Stimulated activated CD8-positive, alpha-beta memory T cell treated with anti-CD3 and anti-CD28 coated beads, Interleukin-4, amount 100 ng/mL, for 1 hour (primary cell): ENCODE measurements at places on chromosomes 5 and 9.

DNA sequence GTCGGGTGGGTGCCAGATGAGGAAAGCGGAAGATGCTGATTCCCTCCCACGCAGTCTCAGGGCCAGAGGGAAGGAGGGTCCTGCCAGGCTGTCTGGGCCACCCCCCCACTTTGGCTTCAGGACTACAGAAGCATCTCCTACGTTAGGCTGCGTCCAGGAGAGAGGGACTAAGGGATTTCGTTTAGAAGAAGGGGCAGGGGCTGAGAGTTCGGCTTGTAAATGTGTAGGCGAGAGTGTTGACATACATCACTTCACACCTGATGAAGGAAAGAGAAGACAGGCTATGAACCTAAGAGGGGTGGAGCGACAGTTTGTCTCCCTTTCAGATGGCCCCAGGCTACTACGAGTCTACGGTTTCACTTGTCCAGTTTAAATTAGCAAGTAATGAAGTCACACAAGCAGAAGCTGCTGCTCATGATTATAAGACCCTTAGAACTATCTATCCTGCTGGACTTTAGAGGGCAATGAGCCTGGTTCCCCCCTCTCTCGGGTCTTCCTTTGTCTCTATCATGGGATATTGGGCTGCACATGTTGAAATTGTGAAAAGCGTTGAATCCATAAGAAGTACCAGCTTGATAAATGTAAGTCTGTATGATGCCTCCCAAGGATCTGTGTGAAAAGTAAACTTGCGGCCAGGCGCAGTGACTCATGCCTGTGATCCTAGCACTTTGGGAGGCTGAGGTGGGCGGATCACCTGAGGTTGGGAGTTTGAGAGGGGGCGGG lies 193.0 kb downstream of the AOPEP start:
- no peak for DNase-seq

DNA sequence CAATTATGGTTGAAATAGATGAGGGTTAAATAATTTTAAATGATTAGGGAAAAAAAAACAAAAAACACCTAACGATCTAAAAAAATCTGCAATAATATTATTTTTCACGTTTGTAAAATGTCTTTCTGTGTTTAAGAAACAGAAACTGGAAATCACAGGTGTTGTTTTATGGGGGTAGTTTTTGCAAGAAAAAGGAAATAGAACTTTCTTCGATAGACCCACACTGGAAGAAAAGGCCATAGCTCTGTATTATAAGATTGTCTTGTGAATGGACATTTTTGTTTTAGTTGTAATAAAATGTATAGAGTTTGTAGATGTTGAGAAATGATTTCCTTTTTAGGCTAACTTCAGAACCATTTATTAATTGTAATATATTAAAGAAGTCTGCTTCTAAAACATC lies 5.5 kb downstream of the CSNK1G3 start:
- DNase-seq: no peak

DNA sequence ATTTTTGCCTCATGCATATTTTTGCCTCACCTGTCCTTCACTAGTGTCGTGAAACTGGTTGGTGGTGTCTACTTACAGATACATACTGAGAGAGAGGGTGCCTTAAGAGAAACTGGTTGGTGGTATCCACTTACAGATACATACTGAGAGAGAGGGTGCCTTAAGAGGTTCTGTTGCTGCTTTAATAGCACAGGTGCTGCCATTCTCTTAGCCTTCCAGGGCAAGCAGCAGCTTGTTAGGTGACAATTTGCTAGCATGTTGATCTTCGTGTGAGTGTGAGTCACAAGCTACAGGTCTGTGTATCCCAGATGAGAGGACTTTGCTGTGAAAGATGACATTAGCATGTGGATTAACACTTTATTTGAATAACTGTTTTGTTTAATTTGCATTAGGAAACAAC lies 1.4 kb downstream of the PTTG1 start:
- no peak for DNase-seq

DNA sequence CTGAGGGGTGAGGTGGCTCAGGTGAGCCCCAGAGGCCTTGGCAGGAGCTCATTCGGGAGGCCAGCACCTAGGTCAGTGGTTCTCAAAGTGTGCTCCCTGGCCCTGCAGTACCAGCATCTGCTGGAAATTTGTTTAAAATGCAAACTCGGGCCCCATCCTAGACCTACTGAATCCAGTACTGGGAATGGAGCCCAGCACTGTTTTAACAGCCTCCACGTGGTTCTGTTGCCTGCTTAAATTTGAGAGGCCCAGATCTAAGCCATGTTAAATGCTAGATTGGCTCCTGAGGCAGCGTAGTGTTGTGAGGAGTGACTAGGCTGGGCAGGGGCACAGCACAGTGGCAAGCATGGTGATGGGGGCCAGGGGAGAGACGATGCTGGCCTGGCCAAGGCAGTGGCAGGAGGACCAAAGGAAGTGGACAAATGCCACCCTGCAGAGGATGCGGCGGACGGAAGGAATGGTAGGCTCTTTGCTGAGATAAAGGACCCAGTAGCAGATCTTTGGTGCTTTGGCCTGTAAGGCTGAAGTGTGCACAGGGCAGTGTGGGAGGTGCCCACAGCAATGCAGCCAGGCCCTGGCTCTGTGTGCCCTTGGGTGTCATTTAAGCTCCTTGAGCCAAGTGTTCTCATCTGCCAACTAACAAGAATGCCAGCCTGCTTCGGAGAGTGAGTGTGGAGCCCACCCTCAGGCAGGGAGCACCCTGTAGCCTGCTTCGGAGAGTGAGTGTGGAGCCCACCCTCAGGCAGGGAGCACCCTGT lies 4.2 kb downstream of the PRR7 start:
- no peak for DNase-seq

GRCh38 chr5:125376059-125376641 lies 629.7 kb upstream of the ZNF608 start:
- no peak for DNase-seq

DNA sequence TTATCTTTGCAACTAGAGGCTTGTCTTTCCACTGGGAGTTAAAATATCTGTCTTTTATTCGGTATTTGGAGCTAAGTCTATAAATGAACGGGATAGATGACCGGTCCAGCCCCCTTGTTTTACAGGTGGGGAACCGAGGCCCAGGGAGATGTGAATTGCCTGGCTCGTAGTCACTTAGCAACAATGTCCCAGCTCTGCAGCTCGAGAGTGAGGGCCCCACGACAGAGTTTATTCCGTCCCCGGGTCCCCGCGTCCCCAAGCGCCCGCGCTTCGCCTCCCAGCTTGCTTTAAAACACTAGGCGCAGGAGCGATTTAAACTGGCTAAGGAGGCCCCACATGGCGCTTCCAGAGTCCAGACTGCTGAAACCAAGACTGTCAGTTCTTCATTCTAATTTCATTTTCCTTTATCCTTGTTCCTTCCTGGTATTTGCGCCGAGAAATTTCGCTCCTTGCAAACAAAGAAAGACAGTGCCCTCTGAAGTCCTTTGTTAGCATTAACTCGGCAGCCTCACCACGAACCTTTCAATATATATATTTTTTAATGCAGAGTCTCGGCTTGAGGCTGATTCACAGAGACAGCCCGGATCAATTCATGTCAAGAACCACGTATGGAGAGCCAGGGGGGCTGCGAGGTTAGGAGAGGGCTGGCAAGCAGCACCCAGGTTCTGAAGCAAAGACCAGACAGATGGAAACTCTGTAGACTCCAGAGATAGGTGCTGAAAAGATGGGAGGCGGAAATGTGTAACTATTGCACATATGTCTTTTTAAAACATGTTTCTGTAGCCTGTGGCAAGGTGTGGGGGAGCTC lies 1.4 kb upstream of the ENC1 start:
- no peak for DNase-seq

GRCh38 chr5:17228821-17229291 lies 11.4 kb downstream of the BASP1 start:
- no peak for DNase-seq

DNA sequence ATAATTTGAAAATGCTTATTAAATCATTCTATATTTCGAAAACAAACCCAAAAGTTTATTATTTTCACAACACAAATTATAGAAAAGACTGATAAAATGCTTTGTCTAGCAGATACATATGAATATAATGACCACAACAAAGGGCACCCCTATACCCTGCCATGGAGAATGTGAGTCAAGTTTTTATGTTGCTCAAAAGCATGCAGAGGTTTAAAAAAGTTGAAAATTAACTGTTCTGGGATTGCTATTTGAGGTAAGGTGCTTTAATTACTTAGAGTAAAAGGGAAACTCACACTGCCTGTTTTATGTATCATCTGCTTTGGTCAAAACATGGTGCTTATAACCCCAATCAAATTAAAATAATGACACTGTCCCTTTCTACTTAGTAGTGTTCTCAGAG lies 41.0 kb downstream of the MLANA start:
- no peak for DNase-seq

DNA sequence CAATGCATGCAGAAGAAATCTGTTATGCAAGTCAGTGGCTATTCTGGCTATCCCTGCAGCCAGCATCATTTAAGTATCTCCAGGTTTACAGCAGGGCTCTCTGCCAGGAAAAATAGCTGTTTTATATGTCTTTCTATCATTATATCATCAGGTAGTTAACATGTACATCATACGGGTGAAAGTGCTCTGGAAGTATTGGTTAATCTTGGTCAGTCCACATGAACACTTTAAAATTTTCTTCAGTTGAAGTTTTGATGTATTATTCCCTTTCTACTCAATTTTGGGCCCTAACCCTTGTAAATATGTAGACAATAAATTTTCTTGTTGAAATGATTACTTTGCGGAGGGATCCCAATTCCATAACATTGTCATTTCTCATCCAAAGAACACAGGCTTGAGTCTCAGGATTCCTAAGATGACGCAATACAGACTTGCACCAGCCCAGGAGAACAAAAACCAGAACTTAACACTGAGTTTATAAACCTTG lies 67.5 kb downstream of the SEMA6A start:
- no peak for DNase-seq

DNA sequence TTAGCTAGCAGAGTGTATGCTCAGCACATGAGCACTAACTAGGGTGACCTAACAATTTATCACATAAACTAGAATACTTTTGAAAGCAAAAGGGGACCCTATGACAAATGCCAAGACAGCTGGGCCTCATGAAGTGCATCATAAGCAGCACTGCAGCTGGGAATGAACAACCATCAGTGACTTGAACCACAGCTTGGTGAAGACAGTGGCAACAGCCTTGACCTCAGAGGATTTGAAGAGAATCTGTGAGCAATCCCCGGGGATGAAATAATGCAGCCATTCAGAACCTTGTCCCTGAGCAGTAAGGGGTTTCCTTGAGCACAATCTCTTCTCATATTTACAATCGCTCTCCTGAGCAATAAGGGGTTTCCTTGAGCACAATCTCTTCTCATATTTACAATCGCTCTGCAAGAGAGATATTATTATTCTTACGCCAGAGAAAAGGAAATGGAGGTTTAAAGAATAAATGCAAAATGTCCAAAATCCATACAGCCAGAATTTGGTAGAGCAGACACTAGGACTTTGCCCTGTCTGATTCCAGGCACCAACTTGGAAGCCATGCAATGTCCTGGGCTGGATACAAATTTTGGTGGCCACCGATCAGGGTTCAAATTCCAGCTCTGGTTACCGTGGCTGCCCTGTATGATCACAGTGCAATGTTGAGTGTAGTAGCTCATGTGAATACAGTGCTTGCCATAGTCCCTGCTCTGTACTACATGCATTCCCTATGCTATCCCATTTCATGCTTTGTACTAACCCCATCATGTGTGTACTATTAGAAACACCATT lies 846 bp upstream of the NSG2 start:
- DNase-seq: no peak

GRCh38 chr5:154369682-154370081 lies 76.1 kb upstream of the SAP30L start:
- no peak for DNase-seq

- no peak for DNase-seq
Measured at GRCh38 chr5:66991746-66992145, 204.9 kb downstream of the CD180 start.

GRCh38 chr5:139910036-139910435 lies 114.4 kb downstream of the PSD2 start:
- DNase-seq: no peak

GRCh38 chr5:174951151-174951780 lies 226.9 kb downstream of the MSX2 start:
- peak; percentile 15 for DNase-seq

DNA sequence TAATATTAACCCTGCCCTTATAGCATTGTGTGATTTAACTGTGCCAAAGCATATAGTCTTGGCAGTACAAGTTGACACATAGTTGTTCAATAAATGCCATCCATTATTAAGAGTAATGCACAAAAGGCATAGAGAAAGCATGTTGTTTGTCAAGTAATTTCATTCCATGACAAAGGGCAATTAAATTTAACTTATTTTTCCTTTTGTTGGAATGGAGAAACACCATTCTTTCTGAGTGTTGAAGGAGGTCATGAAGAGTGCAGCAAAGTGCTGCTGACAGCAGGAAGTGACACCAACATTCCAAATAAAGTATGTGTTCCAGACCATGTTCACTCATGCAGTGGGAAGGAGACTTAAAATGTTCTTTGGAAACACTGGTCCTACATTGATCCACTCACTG lies 29.1 kb downstream of the ANKDD1B start:
- DNase-seq: no peak

DNA sequence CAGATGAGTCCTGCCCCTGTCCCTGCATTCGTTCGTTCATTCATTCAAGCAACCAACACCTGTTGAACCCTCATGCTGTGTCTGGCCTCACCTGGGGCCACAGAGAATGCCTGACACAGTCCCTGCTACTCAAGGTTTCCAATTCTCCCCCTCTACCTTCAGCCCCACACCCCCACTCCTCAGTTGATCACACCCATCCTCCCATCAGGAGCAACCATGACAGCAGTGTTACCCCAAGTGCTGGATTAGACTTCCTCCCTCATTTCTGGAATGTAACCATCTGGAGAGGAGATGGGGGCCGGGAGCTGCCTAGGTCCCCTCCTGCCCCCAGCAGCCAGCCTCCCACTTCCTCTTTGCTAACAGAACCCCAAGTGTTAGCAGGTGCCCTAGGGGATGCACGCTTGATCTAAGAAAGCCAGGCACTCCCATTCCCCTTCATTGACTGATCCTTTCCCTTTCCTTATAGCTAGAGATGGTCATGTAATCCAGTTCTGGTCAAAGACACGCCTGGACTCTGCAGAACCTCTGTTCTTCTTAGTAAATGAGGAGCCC lies 57.2 kb downstream of the SMIM23 start:
- DNase-seq: no peak

- no peak for DNase-seq
Measured at GRCh38 chr9:114069476-114070187, 8.5 kb downstream of the AMBP start.

DNA sequence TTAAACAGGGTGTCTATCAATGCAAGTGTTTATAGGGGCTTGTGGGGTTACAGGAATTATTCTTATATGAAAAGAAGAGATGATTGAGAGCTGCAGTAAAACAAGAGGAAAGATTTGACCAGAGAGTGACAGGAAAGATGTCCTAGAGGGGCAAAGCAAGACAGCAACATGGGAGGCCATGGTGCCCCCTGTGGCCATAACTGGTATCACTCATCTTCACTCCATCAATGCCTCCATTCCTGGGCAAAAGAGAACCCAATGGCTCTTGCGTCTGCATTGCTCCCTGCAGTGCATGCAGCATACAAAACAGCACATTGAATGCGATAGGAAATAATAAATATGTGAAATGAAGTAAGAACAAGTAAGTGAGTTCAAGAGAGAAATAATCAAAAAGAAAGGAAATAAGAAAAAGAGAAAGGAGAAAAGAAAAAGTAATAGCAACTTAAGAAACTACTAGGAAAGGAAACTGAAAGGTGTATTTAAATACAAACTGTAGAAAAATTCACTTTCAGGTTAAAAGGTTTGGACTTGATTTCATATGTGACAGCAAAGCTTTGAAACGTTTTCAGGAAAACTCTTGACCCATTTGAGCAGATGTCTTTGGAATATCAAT lies 206.6 kb downstream of the SEMA5A start:
- no peak for DNase-seq
